Ovary (tissue), 10 donors: ENCODE measurements at places on chromosomes 7 and 10. TPM values are rescaled to one million over a fixed set of nuclear protein-coding genes. Genes with fewer than 3 reads are reported as not detected.

DNA sequence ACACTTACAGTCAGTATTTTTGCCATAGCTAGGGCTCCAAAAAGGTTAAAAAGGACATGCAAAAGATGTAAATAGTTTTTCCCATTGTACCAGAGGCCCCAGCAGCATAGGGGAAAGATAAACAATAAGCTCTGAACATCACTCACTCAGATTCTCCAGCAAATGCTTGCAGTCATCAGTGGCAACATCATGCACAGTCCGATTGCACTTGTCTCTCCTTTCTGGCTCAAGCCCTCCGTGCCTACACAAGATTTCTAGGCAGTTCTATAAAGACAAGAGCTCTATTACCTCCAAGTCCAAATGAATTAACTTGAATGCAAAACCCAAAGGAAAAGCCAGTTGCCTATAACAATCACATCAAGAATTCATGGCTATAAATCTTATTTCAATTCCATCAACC lies 106.3 kb downstream of the CTTNBP2 start:
- DNase-seq = no peak

Gene GPR158
- 0.10 TPM for total RNA-seq

Gene PPP1R3A
- not detected for total RNA-seq

DNA sequence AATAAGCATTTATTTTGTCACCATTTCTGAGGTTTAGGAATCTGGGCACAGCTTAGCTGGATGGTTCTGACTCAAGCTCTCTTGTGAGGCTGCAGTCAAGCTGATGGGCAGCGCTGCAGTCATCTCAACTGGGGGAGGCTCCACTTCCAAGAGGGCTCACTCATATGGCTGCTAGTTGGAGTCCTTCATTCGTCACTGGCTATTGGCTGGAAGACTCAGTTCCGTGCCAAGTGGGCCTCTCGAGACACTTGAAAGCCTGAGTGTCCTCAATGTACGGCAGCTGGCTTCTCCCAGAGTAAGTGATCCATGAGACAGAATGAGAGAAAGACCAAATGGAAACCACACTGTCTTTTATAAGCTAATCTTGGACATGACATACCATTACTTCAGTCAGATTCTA lies 21.6 kb upstream of the COL13A1 start:
- no peak for DNase-seq

Gene ITIH5
- total RNA-seq = 7.5 TPM

Gene SPDYE2
- total RNA-seq = 0.45 TPM

Gene STOX1
- 2.6 TPM for total RNA-seq

DNA sequence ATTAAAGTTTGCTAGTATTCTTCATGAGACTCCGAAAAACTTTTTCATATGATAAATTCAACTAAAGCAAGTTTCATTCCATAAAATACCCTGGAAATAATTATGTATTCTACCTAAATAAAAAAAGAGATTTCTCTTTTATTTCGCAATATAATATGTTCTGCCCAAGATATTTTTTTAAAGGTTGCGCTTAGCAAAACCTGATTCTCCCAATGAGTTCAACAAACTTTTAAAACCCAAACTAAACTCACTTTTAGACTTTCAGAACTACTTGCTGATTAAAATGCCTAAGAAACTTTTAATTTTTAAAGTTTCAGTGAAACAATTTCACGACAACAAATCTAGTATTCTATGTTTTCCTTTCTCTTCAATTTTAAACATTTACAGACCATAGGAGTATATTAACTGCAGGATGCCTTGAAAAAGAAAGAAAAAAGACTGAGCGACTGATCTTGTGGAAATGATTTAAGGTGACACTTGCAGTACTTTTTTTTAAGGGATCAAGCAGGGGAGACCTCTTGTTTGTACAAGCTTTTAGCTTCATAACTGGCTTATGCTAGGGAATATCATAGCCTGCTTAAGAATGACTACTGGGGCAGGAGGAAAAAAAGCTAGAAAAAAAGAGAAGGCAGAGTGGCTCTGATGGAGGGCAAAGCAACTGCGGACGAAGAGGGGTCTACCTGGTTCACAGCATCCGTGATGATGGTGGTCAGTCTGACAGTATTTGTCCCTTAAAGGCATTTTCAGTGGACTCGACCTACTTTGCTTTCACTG lies 1.5 kb downstream of the ZNF800 start:
- DNase-seq = no peak

GRCh38 chr7:11642841-11643240 lies 189.2 kb downstream of the THSD7A start:
- DNase-seq = no peak

- no peak for DNase-seq
Observed at GRCh38 chr10:22927166-22927565, 687 bp upstream of the ARMC3 start.

- no peak for DNase-seq
Observed at GRCh38 chr7:137958470-137959431, 43.1 kb downstream of the CREB3L2 start.

- no peak for DNase-seq
Observed at GRCh38 chr10:121428867-121429266, 169.4 kb downstream of the FGFR2 start.

Gene AKR1C2
- 14.7 TPM for total RNA-seq

DNA sequence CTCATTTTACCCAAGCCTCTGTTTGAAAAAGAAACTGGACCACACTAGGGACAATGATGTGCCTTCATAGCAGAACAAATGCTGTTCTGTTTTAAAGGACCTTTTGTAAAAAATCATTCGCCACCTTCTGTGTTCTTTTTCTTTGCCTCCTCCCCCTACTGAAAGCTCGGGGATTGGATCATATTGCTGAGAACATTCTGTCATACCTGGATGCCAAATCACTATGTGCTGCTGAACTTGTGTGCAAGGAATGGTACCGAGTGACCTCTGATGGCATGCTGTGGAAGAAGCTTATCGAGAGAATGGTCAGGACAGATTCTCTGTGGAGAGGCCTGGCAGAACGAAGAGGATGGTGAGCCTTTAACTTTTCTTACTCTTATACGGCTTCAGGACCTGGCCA lies 62.2 kb downstream of the POLL start:
- DNase-seq = no peak

DNA sequence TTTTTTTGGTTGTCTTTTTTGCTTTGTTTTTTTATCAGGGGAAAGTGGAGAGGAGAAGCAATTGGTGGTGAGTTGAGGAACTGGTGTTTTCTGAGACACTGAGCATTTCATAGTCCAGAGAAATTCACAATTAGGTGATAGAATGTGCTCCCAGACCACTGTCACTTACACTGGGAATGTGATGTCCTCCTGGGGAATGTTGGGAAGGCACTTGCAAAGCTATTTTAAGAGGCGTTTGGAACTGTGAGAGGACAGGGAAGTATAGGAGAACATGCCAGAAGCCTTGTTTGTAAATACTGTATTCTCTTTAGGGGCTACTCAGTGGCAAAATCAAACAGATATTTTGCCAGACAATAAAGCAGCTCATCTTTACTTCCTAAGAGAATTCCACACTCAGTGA lies 16.0 kb downstream of the CHRM2 start:
- no peak for DNase-seq

- no peak for DNase-seq
Observed at GRCh38 chr10:26438534-26439341, 597 bp downstream of the APBB1IP start.

DNA sequence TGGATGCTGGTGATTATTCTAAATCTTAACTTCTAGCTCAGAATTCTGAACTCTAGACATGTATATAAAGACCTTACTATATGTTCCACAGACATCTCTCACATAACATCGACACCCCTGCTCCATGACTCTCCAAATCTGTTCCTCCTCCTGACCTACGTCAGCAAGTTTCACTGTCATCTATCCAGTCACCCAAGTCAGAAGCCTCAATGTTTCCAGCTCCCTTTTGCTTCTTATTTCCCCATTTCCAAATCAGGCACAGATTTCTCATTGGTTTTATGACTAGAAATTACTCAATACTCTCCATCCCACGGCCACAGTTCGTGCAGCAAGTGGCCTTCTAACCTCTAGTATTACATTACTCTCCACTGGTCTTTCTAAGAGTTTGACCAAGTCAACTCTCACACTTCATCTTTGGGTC lies 28.5 kb downstream of the EPC1 start:
- no peak for DNase-seq

- DNase-seq = no peak
Observed at GRCh38 chr7:33511778-33512177, 382.4 kb downstream of the BBS9 start.

- no peak for DNase-seq
Observed at GRCh38 chr7:148142660-148143248, 447.8 kb upstream of the C7orf33 start.

Gene ANXA8L1
- total RNA-seq = 2.3 TPM

Gene OPN1SW
- not detected for total RNA-seq

Gene ANKRD1
- not detected for total RNA-seq

GRCh38 chr10:28577506-28577905 lies 44.6 kb downstream of the WAC start:
- no peak for DNase-seq

DNA sequence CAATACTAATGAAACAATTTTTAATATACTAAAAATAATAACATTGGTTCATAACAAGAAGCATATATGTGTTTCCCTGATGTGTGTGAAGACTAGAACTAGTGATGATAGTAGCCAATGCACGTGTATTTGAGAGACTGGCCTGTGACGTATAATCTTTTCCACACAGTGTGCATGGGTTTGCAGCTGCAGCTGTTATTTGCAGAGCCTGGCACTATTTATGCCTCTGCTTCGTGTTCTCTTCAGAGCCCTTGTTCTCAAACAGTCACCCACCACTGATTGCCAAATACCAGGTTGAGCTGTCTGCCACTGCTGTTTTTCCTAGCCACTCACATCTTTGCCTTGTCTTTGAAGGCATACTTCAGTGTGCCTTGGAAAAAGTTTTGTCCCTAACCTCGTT lies 531.7 kb downstream of the ETV1 start:
- DNase-seq = no peak

Gene SCART1
- 3.6 TPM for total RNA-seq

GRCh38 chr7:1920266-1920681 lies 250.2 kb downstream of the ELFN1 start:
- no peak for DNase-seq

Gene HOXA11
- total RNA-seq = not detected

DNA sequence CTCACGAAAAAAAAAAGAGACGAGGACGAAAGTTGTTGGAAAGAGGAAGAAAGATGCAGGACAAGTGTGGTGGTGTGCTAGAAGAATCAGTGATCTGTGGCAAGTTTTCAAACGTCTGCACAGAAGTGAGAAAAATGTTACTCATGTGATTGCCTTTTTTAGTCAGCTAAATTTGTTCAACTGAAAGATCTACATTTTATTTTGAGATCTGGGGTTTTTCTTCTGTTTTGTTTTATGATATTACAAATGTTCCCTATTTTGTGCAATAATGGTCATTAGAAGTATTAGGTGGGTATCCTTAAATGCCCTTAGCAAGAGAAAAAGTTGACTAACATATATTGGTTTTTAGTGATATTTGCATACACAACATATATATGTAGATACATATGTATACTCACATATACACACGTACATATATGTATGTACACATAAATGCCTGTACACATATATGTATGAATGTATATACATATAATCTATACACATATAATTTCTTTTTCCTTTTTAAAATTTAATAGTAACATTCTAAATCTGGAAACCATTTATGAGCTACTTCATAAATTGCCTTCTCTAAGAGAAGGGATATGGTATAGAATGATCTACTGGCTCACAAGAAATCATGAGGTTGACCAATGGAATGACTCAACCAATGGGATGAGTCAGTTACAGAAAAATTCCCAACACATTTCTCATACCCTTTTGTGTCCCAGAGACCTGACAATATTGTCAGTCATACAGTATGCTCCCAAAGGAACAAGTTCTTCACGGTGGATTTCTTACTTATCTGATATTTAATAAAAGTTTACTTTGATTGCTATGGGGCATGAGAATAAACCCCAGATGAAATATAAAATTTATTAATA lies 38.4 kb downstream of the SLC39A12 start:
- no peak for DNase-seq

Gene CPXM2
- 8.0 TPM for total RNA-seq

Gene TAS2R4
- 1.8 TPM for total RNA-seq

Gene PSAP
- total RNA-seq = 632 TPM

- DNase-seq = no peak
Observed at GRCh38 chr10:101367569-101368453, 13.8 kb downstream of the BTRC start.

Gene TRIM50
- not detected for total RNA-seq

DNA sequence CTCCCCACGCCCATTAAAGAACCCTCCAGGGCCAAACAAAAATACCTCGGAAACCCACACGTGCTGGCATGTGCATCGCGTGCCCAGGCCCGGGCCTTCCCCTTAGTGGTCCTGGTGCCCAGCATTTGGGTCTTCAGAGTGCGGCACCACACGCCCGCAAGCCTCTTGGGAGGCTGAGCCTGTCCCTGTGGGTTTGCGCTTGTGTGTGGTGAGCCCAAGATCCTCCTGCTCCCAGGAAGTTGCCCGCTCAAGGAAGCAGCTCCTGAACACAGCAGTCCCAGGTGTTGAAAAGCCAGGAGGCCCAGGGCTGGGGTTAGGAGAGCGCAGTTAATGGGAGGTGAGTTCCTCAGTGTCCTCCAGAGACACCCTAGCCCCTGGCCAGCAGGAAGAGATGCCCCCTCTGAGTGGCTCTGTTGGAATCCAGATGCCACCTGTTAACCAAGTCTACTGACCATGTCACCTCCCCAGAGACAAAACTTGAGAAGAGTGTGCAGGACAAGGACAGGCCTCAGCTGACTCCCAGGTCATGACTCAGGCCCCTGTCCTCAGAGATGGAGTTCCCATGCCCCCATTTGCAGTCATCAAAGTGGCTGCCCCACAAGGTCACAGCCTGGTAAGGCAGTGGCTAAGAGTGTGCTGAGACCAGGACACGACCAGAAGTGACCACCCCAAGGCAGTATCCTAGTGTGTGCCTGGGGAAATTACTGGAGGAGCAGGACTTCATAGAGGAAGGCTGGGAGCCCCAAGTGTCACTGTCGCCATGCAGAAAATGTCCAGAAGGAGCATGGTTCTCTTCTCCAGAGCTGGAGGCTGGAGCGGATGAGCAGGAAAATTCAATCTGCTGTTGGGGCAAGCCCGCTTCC lies 5.2 kb downstream of the FZD9 start:
- no peak for DNase-seq

DNA sequence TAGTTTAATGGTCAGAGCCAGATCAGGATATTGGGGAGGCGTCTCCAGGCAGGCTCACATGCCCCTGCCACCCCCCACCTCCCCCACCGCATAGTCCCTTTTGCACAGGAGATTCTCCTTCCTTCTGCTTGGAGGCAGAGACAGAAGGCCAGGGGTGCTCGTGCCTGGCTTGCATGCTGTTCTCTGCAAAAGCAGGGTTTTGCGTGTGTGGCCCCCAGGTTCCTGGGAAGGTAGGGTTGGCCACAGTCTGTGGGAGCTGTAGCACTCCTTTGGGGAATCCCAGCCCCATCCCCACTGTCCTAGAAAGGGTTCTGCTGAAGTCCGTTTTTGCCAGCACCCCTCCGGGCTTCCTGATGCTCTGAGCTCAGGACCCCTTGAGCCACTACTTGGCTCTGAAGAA lies 1.9 kb upstream of the TCERG1L start:
- DNase-seq = no peak

DNA sequence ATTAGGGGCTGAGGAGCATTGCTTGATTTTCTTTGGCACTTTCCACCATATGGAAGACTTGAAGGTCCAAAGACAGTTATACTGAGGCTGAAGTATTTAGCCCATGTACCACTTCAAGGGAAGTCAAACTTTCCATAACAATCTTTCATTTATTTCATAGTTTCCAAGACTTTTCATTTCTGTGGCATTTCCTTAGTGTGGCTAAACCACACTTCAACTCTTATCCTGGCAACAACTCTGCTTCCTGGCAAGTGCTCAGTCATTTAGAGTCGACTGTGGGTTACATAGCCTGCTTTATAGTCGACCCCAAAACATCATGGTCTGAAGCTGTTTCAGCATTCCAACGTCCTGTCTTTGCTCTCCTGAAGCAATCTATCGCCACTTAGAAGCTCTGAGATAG lies 343.0 kb upstream of the SEMA3D start:
- no peak for DNase-seq

- DNase-seq = peak; percentile 28
Observed at GRCh38 chr10:102744374-102745051, 765 bp downstream of the WBP1L start.
